ENCODE measurements at places on chromosomes 16 and 17.

- DNase-seq, result no peak
Observed at GRCh38 chr17:5122586-5123342, 6.9 kb downstream of the USP6 start.

DNA sequence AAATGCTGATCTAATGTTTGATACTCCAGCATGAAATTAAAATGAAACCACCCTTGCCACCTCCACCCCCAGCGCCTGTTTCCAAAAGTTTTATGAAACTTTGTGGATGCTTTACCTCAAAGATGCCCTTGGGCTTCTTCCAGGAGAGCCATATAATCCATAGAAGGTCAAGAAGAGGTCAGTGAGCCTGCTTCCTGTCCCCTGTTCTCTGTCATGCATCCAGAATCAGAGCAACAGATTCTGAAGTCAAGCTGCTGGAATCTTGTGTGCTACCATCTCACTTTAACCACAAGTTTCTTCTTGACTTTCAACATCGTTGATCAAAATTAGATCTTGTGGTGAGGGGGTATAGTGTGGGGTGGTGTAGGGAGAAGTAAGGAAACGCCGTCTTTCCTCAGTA is 8.6 kb downstream of the GOSR2 start:
- DNase-seq, result no peak

DNA sequence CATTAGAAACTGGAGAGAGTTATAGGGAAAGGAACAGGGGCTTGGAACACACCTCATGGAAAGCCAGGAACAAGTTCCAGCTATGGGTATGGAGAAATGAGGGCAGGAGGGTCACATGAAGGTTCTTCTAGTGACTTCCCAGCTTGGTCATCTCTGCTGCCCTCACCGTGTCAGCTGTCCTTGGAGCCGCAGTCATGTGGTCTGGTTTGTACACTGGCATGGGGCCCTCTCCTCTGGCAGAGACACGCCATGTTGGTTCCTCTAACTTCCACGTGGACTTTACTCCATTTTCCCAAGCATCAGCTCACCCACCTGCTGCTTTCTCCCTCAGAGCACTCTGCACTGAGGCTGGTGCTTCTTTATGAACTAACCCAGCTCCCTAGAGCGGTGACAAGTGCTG is 26.3 kb downstream of the MPG start:
- no peak for DNase-seq

GRCh38 chr17:80727409-80727755 is 182.7 kb downstream of the RPTOR start:
- no peak for DNase-seq

GRCh38 chr17:71548540-71549190 is 572.2 kb upstream of the SOX9 start:
- DNase-seq, result no peak

GRCh38 chr17:32831627-32832243 is 45.2 kb downstream of the MYO1D start:
- DNase-seq, result no peak

DNA sequence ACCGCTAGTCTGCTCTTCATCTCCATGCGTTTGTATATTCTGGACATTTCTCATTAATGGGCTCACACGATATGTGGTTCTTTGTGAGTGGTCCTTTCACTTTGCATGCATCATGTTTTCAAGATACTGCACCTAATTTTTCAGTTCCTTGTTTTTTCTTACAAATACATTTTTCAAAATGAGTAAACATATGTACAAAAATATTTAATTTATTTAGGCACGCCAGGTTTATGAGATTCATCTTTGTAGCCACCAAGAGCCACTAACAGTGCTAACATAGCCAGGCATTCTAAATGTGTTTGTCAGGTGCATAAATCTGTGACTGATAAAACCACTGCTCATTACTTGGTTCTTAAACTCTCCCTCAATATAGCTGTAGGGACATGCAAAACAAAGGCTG is 375.3 kb downstream of the WWOX start:
- no peak for DNase-seq

DNA sequence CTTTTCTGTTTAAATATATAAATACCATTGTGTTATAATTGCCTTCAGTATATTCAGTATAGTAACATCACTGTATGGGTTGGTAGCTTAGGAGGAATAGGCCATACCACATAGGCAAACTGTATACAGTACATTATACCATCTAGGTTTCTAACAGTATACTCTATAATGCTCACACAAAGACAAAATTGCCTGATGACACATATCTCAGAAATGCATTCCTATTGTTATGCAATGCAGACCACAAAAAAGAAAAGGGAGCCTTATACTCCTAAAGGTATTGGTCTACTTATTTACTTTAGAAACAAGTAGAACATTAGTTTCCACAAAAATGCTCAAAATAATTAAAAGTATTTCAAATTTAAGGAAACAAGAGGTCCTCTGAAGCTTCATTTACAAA is 47.9 kb downstream of the SETD6 start:
- DNase-seq, result no peak

- no peak for DNase-seq
Observed at GRCh38 chr16:60107437-60107836, 1373.3 kb upstream of the GOT2 start.

GRCh38 chr17:77042476-77043231 is 98.1 kb upstream of the SEC14L1 start:
- no peak for DNase-seq

DNA sequence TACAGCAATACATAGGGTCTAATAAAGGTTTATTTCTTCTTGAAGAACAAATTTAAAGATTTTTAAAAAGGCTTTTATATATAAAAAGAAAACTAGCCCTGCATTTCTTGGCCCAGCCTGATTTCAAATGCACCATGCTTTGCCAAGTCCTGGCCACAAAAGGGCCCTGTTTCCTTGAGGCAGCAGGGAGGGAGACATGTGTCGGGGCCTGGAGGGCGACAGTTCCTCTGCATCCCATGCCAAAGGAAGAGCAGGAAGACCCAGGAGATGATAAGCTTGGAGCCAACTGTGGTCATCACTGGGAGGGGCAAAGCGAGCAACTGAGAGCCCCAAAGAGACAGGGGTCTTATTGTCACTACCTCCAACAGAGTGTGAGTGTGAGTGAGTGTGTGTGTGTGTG is 571.5 kb upstream of the PSMD7 start:
- no peak for DNase-seq

All from activated CD8-positive, alpha-beta memory T cell treated with anti-CD3 and anti-CD28 coated beads for 48 hours (primary cell).